Activated CD4-positive, alpha-beta T cell treated with anti-CD3 and anti-CD28 coated beads for 4 hours (primary cell): ENCODE measurements at places on chromosomes 12 and 14.

GRCh38 chr12:55719371-55719770, 822 bp upstream of the RDH5 start:
- no peak for DNase-seq

DNA sequence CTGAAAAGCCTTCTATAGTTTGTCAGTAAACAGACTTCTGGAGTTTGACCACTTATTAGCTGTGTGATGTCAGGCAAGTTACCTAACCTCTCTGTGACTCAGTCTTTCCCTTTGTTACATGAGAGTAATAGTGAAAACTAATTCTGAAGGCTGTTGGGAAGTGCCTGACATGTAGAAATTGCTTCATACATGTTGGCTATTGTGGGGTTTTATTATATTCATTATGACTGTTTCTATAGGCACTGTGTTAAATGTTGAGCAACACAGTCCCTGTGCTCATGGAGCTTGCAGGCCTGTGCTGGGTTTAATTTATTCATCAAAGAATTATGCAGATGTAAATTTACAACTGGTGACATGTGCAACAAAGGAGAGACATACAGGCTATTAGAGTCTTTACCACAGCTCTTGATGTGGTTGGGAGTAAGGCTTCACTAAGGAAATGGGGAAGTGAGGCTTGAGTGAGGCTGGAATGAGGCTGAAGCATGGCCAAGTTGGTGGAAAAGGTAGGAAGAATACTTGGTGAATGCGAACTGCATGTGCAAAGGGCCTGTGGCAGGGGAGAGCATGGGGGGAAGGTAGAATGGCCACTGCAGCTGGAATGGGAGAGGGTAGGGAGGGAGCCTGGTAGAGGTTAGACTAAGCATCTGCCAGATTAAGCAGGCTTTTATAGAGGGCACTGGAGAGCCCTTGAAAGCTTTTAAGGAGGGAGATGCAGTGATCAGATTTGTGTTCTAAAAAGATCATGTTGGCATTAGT, 236.4 kb upstream of the CRY1 start:
- no peak for DNase-seq

GRCh38 chr12:18141048-18141982, 51.3 kb upstream of the RERGL start:
- no peak for DNase-seq

DNA sequence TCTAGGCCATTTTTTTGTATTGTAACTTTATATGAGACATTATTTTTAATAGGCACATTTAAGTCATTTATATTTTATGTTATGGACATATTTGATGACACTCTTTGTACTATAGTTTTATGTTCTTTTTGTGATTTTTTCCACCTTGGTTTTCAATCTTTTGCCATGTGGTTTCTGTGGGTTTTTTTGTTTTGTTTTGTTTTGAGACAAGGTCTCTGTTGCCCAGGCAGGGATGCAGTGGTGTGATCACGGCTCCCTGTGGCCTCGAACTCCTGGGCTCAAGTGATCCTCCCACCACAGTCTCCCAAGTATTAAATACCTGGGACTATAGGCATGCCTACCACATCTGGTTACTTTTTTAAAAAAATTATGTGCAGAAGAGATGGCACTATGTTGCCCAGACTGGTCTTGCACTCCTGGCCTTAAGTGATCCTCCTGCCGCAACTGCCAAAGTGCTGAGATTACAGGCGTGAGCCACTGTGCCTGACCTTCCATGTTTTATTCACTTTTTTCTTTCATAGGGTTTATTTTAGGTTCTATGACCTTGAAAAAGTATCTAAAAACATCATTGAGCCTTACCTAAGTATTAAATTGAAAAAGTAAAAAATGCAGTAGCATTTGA, 16.3 kb downstream of the MSRB3 start:
- no peak for DNase-seq

DNA sequence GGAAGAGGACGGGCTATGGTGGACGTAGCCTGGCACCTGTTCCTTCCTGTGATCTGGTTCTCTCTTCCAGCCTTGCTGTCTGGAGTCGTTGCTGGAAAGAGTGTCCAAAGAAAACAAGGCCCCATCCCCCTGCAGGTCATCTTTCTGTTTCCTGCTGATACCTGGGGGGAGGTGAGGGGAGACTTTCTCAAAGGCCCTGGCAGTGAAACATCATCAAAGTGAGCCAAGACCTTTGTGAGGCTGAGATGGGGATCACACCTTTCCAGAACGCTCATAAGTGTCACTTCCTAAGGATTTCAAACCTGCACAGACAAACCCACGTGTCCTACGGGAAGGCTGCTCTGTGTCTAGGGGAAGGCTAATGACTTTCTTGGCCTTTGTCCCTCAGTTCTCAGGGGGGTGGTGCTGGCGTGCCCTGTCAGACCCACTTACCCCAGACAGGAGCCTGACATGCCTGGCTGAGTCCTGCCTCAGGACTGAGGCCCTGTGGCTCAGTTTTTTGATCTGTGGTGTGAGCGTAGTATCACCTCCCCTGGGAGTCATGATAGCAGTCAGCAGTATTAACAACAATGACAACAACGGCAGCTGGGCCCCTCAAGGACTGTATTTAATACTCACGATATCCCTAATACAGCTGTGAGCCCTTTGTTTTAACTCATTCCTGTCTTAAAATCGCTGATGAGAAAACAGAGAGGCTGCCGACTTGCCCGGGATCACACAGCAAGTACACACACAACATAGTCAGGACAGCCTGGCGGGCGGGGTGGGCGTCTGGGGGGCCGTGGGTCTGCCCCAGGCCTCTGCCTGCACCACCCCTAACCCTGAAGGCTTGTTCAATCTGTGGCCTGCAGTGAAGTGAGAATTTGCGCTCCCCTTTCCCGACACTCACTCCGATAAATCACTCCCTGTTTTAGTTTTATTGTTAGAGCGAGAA, 235.2 kb downstream of the SLC41A2 start:
- no peak for DNase-seq

DNA sequence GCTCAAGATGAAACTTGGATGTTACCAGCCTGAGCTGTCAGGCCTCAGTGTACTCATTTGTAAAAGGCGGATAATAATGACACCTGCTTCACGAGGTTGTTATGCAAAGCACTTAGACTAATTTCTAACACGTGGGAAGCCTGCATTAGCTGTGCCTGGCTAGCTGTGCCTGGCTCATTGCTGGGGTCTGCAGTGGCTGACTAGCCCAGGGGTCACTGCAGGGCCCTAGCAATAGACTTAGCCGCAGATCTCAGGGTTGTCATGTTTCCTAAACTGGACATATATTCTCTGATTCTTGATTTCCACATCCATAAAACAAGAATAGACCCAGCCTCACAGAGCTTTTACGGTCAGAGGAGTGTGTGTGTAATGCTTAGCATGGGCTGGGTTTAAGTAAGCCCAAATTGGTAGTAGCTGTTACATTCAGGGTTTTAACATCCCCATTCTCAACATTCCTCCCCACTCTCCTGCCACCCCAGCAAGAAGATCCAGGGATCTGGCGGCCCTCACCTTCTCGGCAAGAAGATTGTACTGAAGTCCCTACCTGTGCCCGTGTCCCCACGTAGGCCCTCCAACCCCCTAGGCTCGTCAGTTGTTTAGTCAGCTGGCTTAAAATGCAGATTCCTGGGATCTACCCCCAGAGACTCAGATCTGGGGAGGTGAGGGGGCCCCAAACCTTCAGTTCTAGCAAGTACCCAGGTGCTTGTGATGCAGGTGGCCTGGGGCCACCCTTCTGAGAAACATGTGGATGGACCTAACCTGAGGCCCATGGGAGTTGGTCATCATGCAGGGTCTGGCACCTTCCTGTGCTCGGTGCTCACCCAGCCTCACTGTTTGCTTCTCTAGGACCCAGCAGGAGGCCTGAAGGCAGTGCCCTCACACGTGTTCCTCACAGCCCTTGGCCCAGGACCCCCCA, 8.6 kb downstream of the NR4A1 start:
- no peak for DNase-seq

GRCh38 chr12:123833830-123834229, 71.7 kb downstream of the DNAH10 start:
- DNase-seq: no peak

DNA sequence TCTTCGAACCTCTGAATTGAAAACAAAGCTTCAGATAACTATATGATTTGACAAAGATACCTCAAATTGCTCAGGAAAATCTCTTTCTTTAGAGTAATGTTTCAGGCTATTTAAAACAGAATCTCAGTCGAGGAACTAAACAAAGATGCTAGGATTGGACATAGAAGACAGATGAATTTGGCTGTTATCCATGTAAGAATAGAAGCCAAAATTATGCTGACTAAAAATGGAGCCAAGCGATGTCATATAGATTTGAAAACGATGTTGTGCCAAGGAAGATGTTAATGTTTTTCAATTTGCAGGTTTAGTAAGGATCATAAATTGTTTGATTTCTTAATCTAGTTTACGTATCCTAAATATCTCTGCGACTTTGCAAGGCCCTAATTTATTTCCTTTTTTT, 295.9 kb downstream of the FOXG1 start:
- DNase-seq: no peak

DNA sequence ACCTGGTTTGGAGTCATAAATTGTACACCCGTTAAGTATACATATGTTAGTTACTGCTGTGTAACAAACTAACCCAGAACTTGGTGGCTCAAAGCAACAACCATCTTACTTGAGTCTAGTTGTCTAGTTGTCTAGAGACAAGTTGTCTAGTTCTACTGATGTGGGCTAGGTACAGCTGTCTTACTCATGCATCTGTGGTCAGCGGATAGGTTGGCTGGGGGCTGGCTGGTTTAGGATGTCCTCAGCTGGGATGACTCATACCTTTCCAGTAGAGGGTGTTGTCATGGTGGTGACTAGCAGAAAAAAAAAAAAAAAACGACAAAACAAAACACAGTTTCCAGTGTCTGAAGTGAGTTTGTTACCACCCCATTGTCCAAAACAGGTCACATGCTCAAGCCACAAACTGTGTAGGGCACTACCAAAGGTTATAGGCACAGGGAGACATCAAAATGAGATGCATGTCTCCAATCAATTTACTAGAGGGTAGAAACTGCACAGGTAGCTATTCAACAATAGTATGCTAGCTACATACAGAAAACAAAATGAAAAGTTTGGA, 680.3 kb downstream of the MED13L start:
- DNase-seq: no peak

GRCh38 chr12:111803038-111803626, 36.4 kb downstream of the ALDH2 start:
- DNase-seq: no peak

DNA sequence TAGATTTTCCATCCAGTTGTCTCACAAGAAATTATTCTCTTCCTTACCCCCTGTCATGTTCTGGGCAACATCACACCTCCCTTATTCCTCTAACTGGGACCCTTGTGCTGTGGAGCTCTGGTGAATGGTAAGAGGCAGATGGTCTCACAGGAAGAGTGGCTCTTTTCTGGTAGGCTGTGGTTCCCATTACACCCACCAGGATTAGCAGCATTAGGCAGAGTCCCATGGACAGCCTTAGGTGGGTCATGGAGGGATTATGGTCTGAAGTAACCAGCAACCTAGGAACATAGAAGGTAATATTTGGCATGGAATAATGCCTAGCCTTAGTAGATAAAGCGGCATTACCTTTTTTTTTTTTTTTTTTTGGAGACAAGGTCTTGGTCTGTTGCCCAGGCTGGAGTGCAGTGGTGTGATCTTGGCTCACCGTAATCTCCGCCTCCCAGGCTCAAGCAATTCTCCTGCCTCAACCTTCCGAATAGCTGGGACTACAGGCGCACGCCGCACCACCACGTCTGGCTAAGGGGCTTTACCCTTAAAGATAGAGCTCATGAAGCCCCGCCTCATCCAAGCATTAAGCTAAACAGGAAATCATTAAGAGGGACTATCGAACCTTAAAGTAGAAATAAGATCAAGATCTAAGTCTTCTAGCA, 4.0 kb downstream of the C14orf119 start:
- no peak for DNase-seq

- no peak for DNase-seq
Observed at GRCh38 chr12:57341275-57341990, 89.4 kb downstream of the R3HDM2 start.

- no peak for DNase-seq
Observed at GRCh38 chr12:24724814-24725213, 224.1 kb downstream of the BCAT1 start.

DNA sequence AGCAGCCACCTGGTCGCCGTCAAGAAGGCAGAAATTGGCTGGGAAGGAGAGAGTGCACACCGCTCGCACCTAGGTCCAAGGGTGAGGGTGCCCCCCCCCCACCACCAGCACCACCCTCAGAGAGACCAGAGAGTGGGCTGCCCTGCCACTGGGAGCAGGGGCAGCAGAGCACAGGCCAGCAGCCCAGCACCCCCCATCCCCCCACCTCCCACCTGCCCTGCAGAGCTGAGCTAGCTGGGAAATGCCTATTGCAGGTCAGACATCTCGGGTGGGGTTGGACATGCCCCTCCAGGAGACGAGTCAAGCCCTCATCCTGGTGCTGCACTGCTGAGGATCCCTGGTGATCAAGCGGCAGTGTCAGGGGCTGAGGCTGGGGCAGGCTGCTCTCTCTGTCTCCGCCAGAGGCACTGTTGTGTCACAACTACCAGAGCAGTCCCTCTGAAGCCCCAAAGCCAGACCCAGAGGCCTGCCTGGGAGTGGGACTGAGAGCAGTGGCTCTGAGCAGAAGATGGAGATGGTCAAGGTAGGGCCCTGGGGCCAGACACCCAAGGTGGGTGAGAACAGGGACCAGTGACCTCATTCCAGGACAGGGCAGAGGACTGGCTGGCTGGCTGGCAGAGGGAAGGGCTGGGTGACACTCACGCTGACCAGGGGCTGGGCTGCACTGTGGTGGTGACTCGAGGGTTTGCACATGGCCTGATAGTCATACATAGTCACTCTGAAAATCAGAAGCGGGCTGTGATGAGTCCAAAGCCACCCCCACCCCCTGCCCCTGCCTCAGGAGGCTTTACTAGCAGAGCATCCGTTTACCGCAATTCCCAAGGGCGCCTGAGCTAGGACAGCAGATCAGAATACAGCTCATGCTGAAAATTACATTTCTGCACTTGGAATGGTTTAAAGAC, 19.7 kb upstream of the LRTM2 start:
- no peak for DNase-seq

DNA sequence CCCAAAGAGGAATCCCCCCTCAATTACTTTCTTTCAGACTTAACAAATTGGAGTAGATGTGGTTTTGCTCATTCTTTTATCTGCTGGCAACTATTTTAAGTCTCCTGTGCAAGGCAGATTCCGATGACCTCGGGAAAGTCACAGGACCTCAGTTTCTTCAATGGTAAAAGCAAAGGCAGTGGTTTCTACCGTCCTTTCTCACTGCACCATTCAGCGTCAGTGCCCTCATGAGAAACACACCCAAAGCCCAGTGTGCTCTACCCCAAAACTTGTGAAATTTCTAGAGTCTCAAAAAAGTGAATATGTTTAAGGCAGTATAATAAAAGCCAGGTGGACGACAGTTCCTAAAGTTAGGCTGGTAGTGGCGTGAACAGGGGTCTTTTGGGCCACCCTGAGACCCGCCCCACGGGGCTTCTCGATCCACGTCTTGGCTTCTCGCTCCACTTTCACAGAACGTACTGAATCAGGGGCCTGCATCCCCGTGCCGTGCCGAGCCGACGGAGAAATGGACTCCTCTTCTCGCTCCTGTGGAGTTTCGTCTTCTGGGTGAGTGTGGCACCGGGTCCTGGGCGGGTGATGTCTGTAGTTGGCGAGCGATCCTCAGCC, 1.3 kb upstream of the ARHGAP5 start:
- DNase-seq: no peak

- no peak for DNase-seq
Observed at GRCh38 chr12:18906395-18906794, 168.5 kb downstream of the CAPZA3 start.
